ENCODE measurements at places on chromosomes 2 and 18. TPM values are rescaled to one million over a fixed set of nuclear protein-coding genes. Genes with fewer than 3 reads are reported as not detected.

Gene ST8SIA5
- 0.05 TPM for total RNA-seq

DNA sequence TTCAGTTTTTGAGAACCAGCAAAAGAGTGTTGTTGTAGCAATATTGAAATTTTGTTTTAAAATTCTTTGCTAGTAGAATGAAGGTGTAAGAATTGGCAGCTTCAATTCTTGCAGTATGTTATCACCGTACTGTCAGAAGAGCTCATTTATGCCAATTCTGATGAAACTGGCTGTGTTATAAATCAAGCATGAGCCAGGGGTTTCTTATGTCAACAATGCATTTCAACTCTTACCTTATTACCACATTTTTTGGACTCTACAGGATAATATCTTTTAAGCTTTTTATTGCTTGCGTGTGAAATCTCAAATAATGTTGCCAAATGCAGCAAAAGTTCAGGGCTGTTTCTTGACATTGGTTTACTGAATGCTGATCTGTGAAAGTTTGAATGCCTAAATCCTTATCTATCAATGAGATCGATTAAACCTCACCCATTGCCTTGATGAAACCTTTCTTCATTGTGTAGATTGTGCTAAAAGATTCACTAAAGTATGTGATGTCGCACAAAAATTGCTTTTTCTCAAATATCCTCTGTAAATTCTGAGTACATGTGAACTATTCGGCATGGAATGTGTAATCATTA is 1389.3 kb upstream of the ZEB2 start:
- no peak for DNase-seq

DNA sequence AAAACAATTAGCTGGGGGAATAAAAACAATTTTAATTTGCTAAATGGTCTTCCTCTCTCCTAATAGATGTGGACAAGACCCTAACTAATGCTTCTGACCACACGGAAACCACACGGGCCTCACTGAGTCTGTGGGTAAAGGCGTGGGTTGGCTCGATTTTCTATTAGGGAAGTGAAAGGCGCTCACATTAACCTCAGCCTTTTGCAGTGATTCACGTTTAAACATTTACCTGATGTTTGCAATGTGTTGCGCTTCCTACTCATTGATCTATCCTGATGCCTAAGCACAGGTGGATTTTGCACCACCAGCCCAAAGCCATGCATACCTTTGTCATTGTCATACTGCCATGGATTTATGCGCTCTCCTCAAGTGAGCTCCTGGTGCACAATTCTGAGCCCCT is 35.6 kb upstream of the NRP2 start:
- DNase-seq, result no peak

- no peak for DNase-seq
Measured at GRCh38 chr2:199556527-199557285, 99.0 kb upstream of the SATB2 start.

DNA sequence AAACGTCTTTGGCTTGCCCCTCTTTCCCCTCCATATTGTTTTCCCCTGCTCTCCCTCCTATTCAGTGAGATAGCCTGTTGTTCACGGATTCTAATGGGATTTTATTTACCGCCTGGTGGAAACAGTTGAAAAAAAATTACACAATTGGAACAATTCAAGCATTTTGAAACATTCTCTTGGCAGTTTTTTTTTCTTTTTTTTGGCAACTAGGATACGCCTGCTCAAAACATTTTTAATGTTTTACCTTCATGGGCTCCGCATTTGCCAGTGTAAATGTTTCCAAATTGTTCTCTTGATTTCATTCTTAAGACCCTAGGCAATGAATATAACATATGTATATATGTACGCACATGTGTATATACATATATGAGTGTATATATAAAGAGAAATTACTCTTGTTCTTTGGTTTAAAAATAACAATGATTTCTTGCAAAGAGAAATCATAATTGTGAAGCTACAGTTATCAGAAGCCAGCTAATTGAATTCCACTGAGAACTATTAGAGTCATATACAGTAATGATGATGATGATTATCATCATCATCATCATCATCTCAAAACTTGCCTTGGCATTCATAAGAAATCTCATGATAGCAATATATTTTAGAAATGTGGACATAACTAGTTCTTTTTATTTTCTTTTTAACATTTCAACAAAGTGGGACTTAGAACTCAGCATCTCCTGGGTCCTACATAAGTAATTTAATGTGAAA is 146.7 kb downstream of the LTBP1 start:
- DNase-seq, result no peak

DNA sequence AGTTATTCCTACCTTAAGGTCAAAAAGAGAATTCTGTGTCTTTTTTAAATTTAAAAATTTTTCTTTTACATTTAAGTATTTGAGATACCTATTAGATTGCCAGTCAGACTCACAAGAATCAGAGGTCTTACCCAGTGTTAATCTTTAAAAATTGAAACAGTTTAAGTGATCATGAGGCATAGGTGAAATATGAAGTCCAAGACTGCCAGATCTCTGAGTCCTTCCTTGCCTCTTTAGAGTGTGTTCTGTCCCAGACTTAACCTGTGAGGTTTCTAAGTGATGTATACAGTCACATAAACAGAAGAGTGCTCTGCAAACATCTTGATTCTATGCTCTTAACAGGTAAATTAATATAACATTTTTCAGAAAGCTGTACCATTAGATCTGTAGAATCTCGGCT is 40.6 kb downstream of the ACTR3 start:
- DNase-seq, result no peak

- DNase-seq, result no peak
Measured at GRCh38 chr2:72992734-72993102, 75.4 kb downstream of the EMX1 start.

GRCh38 chr2:227415538-227416424 is 28.0 kb upstream of the SCYGR1 start:
- no peak for DNase-seq

DNA sequence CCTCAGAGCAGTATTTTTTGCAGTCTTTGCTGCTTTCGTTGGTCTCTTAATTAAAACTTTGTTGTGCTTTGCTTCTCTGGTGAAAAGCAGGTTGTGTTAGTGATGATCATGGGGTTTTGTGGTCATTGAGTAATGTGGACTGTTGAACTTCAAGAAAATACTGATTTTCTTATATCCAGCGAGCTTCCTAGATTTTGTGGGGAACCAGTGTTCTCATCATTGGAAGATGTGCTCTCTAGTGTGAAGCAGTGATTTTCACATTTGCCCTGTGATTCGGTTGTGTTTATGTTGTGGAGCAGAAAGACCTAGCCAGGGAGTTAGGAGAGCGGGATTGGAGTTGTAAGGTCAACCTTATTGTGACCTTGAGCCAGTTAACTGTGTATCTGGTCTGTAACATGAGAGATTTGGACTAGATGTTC is 12.4 kb downstream of the ASAP2 start:
- DNase-seq, result no peak

DNA sequence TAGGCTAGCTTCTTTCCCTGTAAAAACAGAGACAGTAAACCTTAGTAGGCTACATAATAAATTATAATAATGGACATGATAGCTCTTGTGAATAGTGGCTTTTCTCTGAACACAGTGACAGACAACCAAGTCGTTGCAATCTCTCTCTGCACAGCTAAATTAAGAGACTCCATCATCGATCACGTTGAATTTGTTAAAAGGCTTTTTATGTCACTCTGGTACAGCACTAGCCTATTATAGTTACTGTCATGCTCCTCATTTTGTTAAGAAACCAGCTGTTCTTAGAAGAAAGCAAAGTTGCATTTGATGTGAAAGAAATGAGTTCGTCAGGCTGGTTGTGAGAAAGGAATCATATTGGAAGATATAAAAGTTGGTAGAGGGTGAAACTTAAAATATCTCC is 50.3 kb upstream of the ARHGAP28 start:
- no peak for DNase-seq

- no peak for DNase-seq
Measured at GRCh38 chr2:23600346-23600745, 215.4 kb downstream of the KLHL29 start.

Gene RBKS
- total RNA-seq, result 1.8 TPM

Gene KIAA1328
- 7.9 TPM for total RNA-seq

- DNase-seq, result no peak
Measured at GRCh38 chr2:54471221-54471711, 15.1 kb downstream of the SPTBN1 start.

Gene FAM124B
- total RNA-seq, result 2.0 TPM

DNA sequence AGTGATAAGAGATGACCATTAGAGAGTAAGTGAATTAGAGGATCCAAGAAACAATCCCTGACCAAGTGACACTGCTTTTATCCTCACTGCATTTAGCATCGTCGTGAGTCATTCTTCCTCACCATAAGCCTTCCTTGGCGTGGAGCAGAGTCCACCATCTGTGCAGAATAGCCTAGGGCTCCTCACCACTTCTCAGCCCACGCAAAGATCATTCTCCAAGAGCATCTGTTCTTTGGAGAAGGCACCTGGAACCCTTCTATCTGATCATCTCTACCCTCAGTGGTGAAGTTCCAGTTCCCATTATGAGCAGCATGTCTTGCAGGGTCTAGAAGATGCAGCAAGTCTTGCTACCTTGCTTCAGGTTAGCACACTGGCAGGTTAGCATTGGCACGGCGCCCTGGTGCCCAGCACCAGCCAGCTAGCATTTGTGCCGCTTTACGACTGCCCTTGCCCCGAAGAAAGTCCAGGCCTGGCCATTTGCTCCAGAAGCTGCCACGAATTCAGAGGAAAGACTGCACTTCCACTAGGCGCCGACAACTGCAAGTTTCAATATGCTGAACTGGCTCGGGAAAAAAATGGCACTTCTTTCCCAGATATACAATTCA is 225.8 kb downstream of the TTC32 start:
- DNase-seq, result no peak

DNA sequence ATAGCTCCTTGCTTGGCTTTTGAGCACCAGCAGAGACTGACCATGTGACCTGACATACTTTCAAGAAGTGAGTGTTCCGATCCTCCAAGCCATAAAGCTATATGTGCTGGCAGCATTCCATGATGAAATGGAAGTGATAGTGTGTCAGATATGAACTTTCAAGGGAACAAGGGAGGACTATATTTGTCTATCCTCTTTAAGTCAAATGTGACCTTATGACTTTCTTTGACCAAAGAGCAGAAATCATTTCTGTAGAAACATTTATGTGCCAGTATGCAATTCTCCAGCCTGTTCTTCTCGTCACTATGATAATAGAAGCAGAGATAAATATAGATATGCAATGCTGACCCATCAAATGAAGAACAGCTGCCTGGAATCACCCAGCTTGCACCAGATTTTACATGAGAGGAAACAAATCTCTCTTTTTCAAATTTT is 14.4 kb downstream of the HYCC2 start:
- no peak for DNase-seq

Measured in activated T-helper 2 cell treated with anti-CD3 and anti-CD28 coated beads, Interferon-gamma antibody, Interleukin-2, Interleukin-4, amounts not matched to agents 10 μg/mL and 5 μg/mL and 100 μg/mL, durations not matched to agents 14 hours and 24 hours and 36 hours (primary cell).